ENCODE measurements at places on chromosomes 5 and 9.

DNA sequence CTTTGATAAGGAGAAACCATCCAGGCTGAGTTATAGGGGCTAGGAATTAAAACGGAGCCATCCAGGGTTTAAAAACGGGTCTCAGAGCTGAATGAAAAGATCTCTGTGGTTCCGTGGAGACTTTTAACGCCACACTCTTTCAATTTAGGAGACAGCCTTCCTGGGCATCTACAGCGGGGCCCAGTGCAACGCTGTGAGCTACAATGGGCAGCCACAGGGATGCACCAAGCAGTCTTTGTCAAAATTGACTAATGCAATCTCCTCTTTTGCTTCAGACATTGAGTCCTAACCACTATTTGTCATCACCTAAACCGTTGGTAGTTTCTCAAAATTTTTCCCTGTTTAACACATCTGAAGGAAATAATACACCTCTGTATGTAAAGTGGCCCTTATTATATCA lies 96.6 kb upstream of the ABCA1 start:
- DNase-seq, result no peak

DNA sequence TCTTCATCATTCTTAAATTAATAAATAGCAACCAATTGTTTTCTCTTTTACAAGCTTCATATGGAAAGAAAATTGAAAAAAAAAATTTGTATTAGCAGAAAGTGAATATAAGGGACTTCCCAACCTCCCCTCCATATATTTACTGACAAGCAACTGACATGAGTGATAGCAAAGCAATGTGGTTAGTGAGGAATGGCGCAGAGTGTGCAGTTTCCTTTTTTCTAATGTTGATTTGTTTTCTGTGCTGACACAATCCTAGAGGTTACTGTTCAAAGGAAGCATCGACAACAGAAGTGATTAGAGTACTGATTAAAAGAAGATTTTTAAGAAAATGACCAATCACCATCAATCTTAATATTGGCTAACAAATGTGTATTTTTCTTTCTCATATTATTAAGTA lies 1.7 kb upstream of the PTGER4 start:
- DNase-seq, result no peak

GRCh38 chr5:310516-310915 lies 11.0 kb upstream of the AHRR start:
- DNase-seq, result no peak

DNA sequence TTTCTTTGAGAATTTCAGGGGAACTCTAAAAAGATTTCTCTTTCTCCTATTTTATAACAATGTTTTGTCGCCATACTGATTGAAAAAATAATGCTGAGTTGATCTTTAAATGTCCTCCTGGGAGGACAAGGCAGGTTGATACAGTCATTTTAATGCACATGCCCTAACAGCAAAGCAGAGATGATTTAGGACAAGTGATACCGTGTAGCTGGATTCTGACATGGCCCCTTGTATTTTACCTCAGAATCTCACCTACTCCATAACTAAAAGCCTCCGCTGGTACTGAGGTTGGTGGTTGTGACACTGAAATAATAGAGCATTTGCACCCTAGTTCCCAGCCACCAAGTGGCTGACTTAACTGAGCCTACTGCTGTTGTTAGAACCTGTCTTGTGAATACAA lies 811 bp upstream of the LRRTM2 start:
- DNase-seq, result no peak

GRCh38 chr9:1202512-1203280 lies 152.5 kb downstream of the DMRT2 start:
- DNase-seq, result no peak

DNA sequence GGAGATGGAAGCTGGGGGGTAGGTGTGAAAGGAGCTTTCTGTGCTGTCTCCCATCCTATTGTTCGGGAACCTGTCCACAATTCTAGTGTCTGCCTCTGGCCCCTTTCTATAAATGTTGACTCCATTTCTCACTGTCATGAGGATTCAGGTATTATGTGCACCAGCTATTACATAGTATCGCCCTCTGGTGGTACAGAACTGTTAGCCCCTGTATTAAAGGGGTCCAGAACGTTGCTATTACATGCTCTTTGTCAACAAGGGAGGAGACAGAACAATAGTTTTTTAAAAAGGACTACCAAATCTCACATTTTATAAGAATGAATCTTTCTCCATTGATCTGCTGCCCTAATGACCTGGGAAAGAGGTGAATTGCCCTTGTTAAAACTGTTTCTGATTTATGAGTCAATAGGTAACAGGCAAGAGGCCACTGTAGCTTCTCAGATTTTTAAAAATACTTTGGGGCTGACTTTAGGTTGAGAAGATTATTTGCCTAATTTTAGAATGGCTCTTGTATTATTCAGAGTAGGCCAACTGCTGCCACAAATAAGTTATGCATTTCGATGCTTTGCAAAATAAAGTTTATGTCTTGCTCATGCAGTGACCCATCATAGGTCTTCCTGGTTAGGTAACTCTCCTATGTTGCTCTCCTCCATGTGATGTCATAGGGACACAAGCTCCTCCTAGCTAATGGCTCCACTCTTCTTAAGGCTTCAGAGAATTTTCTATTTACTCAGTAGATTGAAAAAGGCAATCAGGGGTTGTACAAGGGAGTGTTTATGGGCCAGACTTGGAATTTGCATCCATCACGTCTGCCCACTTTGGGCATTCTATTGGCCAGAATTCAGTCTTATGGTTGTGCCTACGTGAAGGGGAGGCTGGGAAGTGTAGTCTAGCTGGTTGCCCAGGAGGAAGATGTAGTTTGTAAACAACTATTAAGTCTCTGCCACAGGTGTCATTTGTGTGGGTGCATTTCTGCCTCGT lies 20.8 kb downstream of the DCANP1 start:
- DNase-seq, result peak; percentile 26

DNA sequence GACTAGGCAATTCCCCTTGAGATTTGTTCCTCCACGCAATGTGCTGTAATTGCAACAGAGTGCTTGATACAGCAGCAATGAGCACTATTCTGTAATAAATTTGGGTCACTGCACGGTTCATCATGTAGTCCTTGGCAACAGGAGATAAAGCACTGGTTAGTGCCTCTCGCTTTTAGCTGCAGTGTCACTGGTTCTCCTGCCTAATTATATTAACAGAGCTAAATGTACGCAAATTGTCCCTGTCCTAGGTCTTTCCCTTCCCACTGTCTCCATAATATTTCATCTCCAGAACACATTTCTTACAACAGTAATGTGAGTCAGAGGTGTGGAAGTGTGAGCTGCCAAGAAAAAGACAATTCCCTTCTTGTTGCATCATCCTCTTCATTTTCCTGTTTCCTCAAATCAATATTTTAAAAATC lies 553.1 kb downstream of the ZNF608 start:
- DNase-seq, result no peak

Data from NCI-H2171 treated with DMSO at 0.1 percent for 48 hours (cell line).